ENCODE measurements at places on chromosomes 16 and 17. TPM values are rescaled to one million over a fixed set of nuclear protein-coding genes. Genes with fewer than 3 reads are reported as not detected.

TMEM220 gene
- 15.2 TPM for total RNA-seq

MMP15 gene
- 5.8 TPM for total RNA-seq

CCL17 gene
- not detected for total RNA-seq

MYH8 gene
- total RNA-seq = not detected

QPRT gene
- 1.7 TPM for total RNA-seq

TNP2 gene
- total RNA-seq = not detected

KIF19 gene
- total RNA-seq = 2.3 TPM

TMC7 gene
- 1.6 TPM for total RNA-seq

OSGIN1 gene
- total RNA-seq = 6.8 TPM

ASPA gene
- total RNA-seq = 7.8 TPM

SLFN13 gene
- 8.8 TPM for total RNA-seq

RRAD gene
- 8.2 TPM for total RNA-seq

P3H4 gene
- total RNA-seq = 10.1 TPM

SRRM2 gene
- 360 TPM for total RNA-seq

GNGT2 gene
- 2.3 TPM for total RNA-seq

OR1E1 gene
- total RNA-seq = not detected

METTL23 gene
- total RNA-seq = 25.6 TPM

FA2H gene
- not detected for total RNA-seq

FBXO39 gene
- not detected for total RNA-seq

SOST gene
- total RNA-seq = not detected

All from posterior vena cava (tissue), 2 donors.